Bladder microvascular endothelial cell (primary cell): ENCODE measurements at places on chromosomes 1 and 21. TPM values are rescaled to one million over a fixed set of nuclear protein-coding genes. Genes with fewer than 3 reads are reported as not detected.

ASPM gene
- 17.7 and 26.7 TPM in 2 replicates for total RNA-seq

GRHL3 gene
- total RNA-seq, result not detected in 2 replicates

PADI4 gene
- total RNA-seq, result not detected in 2 replicates

KIRREL1 gene
- 14.1 and 33.3 TPM in 2 replicates for total RNA-seq

S100A1 gene
- total RNA-seq, result under 0.01 TPM in 1 of 2 replicates, not detected in the other

GPBP1L1 gene
- 71.1 and 105 TPM in 2 replicates for total RNA-seq

UBE2U gene
- 0.13 TPM in 1 of 2 replicates, not detected in the other for total RNA-seq

ITLN2 gene
- not detected in 2 replicates for total RNA-seq

PTPRU gene
- 3.2 and 7.6 TPM in 2 replicates for total RNA-seq

BCAS2 gene
- 31.2 and 41.3 TPM in 2 replicates for total RNA-seq

KCNQ4 gene
- not detected in 2 replicates for total RNA-seq

WDR64 gene
- total RNA-seq, result not detected in 2 replicates

COL11A1 gene
- under 0.01 and 0.25 TPM in 2 replicates for total RNA-seq

C1QA gene
- not detected in 2 replicates for total RNA-seq

NECTIN4 gene
- total RNA-seq, result 0.31 and 0.32 TPM in 2 replicates

FCRL4 gene
- total RNA-seq, result not detected in 2 replicates

PDPN gene
- total RNA-seq, result 0.49 and 155 TPM in 2 replicates

S100A3 gene
- 0.50 and 3.1 TPM in 2 replicates for total RNA-seq
